ENCODE measurements at places on chromosomes 1 and 21.

DNA sequence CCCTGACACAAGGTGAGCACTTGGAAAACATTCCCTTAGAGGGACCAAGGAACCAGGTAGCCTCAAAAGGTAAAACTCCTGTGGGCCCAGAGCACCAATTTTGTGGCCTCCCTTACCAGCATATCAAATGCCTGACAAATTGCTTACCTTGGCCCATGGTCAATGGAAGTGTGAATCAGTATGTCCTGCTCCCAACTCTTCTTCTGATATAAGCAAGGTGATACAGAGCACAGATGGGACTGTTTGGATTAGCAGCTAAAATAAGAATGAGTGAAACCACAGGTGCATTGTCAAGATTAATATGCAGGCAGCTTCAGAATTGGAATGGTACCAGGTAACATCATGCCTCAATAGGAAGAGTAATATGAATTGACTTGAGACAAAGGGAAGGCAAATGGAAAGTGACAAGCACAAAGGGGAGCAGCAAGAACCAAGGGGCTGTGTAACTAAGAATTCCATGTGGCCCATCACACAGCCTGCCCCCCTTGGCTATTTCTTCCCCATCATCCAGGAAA is 156.8 kb upstream of the KCND3 start:
- peaks cover 3% of the 10 kb centered on the region for H3K27me3 ChIP-seq
- H3K36me3 ChIP-seq = no peaks in the 10 kb centered on the region
- no peak overlapping the region for H3K4me3 ChIP-seq

DNA sequence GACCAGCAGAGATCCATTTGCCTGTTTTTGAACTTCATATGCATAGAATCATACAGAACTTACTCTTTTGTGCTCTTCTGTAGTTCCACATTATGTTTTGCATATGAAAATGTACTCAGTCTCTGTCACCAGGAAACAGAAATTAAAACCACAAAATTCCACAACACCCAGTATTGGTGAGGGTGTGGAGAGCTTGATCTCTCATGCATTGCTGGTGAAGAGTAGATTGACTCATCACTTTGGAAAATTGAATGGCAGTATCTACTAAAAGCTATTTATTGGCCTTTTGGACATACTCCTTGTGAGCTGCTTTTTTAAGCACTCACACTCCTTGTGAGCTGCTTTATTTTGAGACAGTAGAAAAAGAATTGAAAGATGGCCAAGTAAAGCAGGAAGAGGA is 43.3 kb downstream of the VTCN1 start:
- H3K36me3 ChIP-seq = no peaks in the 10 kb centered on the region
- peaks cover 7% of the 10 kb centered on the region for H3K27me3 ChIP-seq
- no peak overlapping the region for H3K4me3 ChIP-seq
- no peaks in the 10 kb centered on the region for H3K4me1 ChIP-seq
- no peak overlapping the region for H3K27ac ChIP-seq

DNA sequence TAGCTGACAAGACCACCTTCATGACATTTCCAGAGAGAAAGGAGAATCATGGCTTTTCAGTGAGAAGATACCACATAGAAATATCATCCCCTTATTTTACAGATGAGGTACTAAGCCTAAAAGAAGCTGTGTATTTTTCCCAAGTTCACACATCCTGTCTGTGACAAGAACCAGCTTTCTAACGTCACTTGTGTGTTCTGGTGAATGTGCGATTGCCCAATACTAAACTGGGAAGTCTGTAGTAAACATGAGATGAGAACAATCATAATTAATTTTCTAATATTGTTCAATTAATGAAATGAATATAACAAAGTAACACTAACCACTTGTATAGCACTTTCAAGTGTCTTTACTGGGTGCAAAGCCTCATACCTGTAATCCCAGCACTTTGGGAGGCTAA is 46.0 kb downstream of the PTGER3 start:
- H3K4me1 ChIP-seq = no peaks in the 10 kb centered on the region
- H3K27me3 ChIP-seq = peaks cover 17% of the 10 kb centered on the region
- no peak overlapping the region for H3K4me3 ChIP-seq

- peaks cover 37% of the 10 kb centered on the region for H3K4me1 ChIP-seq
- no peaks in the 10 kb centered on the region for H3K36me3 ChIP-seq
- peaks cover 18% of the 10 kb centered on the region for H3K27me3 ChIP-seq
- H3K27ac ChIP-seq = no peak overlapping the region
Measured at GRCh38 chr1:154410185-154410827, 5.2 kb downstream of the IL6R start.
